ENCODE measurements at places on chromosomes 5 and 9.

DNA sequence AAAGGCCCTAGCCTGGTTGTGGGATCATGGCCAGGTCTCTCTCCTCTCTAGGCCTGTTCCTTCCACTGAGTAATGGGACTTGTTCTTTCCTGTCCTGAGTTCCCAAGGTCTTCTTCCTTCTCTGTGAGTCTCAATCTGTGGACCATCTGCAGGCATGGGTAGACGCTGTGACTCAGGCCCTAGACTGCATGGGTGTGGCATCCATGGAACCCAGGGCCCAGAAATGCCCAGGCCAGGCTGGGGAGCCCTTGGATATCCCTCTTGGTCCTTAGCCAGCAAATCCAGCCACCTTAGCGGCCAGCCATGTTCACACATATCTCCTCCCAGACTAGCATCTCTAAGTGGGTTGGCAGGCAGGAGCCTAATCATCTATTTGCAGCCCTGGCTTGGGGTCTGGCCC, 2.3 kb upstream of the ACSL6 start:
- no peak for DNase-seq

DNA sequence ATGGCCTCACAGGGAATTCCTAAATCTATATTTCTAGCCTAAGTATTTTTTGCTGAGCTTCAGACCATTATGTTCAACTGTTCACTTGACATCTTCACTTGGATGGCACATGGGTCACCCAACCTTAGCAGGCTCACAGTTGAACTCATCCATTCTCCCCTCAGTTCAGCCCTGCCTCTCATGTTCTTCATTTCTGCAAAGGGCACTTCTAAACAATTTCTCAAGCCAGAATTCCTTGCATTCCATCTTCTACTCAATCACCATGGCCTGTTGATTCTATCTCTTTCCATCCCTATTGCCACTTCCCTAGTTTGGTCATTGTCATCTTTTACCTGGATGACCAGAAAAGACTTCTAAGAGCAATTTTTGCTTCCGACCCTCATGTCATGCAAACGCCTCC, 7.3 kb upstream of the RGS3 start:
- no peak for DNase-seq

GRCh38 chr9:69660304-69660703, 11.9 kb downstream of the APBA1 start:
- DNase-seq, result no peak

DNA sequence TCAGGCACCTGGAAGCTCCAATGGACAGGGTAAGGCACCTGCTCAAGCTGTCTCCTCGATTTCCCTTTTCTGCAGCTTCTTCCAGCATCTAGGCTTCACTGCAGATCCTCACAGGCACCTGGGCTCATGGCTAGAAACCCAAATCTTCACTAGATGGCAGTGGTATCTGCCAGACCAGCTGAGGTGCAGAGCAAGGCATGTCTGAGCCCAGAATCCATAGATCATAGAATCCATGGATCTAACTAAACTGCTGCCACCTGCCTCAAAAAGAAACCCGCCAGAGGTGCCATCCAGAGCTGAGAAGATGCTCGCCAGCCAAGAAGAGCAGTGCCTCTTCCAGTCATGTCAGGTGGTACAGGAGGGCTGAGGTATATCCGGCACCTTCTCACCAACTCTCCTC, 6.9 kb downstream of the SHC3 start:
- no peak for DNase-seq

GRCh38 chr9:4741365-4742089, 525 bp upstream of the AK3 start:
- no peak for DNase-seq

DNA sequence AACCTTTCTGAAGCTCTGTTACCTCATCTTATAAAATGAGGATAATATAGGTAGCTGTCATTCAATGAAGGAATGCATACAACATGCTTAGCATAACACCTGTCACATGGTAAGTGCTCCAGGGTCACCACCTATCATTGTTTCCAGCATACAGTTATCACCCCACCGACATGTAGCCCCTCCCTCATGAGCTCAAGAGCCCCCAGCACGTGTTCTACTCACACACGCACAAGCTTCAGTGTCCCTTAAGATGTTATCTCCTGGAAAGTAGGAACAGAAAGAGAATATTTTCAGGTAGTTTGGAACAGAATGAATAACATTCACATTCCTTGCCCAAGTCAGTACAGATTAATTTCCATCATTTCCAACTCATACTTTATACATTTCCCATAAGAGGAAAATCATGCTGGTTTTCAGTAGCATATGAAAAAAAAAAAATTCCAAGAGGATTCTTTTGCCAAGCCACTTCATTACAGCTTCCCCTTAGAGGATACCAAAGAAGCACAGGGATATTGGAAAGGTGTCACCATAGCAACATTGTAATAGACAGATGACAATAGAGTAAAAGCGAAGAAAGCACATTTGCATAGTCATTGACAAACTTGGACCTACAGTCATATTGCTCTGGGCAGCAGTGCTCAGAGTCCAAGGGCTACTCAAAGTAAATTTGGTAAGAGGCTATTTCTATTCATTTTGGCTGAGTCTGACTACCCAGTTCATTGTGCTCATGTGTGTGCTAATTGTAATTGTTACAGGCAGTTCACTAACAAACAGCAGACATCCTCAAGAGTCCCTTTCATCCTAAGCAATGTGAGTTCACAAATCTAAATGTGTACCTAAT, 1.5 kb upstream of the MOB3B start:
- no peak for DNase-seq

GRCh38 chr9:134182554-134183085, 18.3 kb upstream of the RNU6ATAC start:
- no peak for DNase-seq

DNA sequence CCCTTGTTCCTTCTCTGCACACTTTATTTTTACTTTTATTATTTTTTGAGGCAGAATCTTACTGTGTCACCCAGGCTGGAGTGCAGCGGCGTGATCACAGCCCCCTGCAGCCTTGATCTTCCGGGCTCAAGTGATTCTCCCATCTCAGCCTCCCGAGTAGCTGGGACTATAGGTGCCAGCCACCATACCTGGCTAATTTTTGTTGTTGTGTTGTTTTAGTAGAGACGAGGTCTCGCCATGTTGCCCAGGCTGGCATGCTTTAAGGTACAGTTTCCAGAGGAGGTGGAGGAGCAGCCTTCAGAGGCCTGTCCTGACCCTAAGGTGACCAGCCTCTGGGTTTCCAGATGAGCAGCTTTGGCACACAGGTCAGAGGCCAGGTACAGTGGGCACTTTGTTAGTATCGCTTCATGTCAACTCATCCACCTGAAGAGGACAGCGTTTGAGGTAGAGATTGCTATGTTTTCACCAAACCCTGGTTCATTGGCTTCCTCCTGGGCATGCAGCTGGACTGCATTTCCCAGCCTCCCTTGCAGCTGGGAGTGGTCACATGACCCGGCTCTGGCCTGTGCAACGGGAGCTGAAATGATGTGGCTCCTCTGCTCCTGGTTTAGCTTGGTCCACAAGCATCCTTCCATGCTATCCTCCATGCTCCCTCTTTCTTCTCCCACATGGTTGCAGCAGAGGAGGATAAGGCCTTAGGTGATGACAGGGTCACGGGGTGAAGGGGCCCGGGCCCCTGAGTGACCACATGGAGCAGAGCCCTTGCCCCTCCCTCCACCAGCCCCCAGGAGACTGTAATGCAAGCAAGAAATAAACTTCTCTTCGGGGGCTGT, 139.3 kb upstream of the IER5L start:
- peak; percentile 40 for DNase-seq

GRCh38 chr5:29795096-29795652, 1398.3 kb upstream of the CDH6 start:
- DNase-seq, result no peak

DNA sequence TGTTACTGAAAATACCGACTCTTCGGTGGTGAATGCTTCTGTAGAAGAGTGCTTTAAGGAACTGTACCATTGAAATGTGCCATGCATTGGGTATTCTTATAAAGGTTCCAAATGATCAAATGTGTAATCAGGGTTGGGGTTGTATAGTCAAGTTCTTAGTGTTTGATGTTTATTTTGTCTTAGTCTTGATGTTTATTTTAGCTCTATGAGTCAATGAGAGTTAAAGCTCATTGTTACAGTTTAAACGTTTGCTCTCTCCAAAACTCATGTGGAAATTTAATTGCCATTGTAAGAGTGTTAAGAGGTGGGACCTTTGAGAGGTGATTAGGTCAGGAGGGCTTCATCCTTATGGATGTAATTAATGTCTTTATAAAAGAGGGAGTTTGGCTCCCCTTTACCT, 153.0 kb downstream of the FER start:
- DNase-seq, result no peak

GRCh38 chr5:139183502-139183901, 14.7 kb downstream of the SIL1 start:
- no peak for DNase-seq

GRCh38 chr5:139847790-139848507, 52.3 kb downstream of the PSD2 start:
- DNase-seq, result peak; percentile 79

- DNase-seq, result no peak
Observed at GRCh38 chr5:169997798-169998197, 17.5 kb upstream of the INSYN2B start.

DNA sequence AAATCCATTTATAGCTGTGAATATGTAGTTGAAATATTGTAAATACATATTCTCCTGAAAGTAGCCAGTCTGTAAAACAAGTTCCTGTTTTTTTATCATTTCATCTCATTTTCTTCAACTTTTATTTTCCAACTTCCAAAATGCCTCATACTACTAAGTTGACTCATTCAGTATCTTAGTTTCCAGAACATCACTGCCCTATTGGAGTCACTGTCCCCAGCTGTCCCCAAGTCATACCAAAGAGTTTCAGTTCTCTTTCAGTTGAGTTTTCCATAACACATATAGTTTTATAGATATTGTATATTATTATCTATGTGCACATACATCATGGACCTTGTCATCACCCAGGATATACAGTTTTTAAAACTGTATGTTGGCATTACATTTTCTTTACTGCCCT, 261.7 kb downstream of the CDH12 start:
- no peak for DNase-seq

GRCh38 chr5:7586480-7586879, 190.5 kb downstream of the ADCY2 start:
- no peak for DNase-seq

DNA sequence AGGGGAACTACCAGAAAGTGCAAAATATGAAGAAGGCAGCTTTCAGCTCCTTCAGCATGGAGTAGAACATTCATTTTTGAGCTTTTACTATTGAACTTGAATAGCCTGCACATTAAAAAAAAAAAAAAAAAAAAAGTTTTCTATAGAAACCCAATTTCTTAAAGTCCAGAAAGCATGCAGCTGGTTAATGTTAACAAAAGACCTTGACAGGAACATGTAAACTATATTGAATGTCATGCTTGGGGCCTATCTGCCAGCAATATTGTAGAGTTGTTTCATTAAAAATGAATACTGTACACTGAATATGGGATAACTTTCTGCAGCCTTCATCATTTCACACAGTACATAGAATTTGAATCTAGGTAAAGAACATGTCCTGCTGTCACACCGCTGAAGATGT, 230.6 kb downstream of the NFIB start:
- no peak for DNase-seq

- DNase-seq, result no peak
Observed at GRCh38 chr5:15717001-15717400, 217.0 kb downstream of the FBXL7 start.

DNA sequence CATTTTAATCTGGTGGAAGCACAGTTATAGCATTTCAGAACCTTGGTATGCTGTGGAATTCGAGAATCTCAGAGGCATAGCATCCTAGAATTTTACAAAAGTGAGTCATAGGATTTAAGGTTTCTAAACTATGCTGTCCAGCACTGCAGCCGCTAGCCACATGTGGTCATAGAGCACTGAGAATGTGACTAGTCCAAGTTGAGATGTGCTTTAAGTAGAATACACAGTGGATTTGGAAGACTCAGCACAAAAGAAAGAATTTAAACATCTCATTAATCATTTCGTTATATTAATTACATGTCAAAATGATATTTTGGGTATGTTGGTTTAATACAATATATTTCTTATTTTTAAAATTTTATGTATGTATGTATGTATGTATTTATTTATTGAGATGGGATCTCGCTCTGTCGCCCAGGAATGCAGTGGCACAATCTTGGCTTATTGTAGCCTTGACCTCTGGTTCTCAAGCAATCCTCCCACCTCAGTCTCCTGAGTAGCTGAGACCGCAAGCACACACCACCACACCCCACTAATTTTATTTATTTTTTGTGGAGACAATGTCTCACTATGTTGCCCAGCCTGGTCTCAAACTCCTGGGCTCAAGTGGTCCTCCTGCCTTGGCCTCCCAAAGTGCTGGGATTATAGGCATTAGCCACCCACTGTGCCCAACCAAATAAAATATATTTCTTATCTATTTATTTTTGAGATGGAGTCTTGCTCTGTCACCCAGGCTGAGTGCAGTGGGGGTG, 20.4 kb upstream of the RPS14 start:
- no peak for DNase-seq

DNA sequence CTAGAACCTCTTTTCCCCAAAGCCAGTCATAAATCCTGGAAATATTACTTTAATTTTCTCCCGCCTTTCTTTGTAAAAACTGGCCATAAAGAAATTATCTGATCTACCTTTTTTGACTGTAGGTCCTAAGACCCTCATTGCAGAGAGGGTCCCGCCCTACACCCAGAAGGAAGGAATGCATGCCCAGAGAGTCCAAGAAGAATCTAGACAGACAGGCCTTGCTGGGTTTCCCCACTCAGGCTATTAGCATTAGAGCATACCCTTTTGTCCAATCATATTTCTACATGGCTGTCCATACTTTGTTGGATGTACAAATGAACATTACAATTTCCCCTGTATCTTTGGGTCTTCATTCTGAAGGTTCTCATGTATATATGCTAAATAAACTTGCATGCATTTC, 1.9 kb upstream of the ATG10 start:
- no peak for DNase-seq

- DNase-seq, result peak; percentile 76
Observed at GRCh38 chr9:131728961-131729360, 10.9 kb downstream of the RAPGEF1 start.

- no peak for DNase-seq
Observed at GRCh38 chr9:19411316-19411715, 2.5 kb downstream of the ACER2 start.

DNA sequence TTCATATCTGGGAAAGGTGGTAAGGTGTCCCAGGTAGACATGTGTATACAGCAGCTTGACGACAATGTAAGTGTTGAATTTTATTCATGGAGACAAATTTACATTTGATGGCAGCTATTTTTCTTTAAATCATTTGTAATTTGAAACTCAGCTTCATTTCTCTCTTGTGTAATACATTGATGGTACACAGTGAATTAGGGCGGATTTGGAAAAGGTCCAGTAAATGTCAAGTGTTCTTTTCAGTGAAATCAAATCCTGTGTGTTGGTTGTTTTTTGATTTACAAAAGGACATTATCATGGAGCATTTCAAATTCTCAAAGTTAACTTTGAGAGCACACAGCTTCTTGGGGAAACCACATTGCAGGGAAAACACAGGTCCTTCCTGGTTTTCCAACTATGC, 30.0 kb upstream of the PCSK1 start:
- DNase-seq, result no peak

DNA sequence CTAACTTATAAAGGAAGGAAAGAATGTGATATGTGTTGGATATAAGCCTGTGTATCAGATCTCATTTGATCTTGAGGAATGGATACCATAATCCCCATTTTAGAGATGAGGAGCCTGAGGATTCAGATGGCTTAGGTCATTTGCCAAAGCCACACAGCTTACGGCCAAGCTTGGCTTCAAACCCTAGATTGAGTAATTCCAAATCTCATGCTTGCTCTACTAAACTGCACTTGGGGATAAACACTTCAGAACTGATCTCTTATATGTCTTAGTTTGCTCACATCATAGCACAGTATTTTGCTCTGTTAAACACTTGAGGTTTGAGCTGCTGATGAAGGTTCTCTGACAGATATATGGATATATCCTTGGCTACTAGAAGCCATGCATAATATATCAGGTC, 504.4 kb downstream of the NTRK2 start:
- no peak for DNase-seq

- no peak for DNase-seq
Observed at GRCh38 chr5:78734094-78734845, 85.7 kb upstream of the LHFPL2 start.
